Pulmonary artery endothelial cell (primary cell): ENCODE measurements at places on chromosomes 3 and 15. TPM values are rescaled to one million over a fixed set of nuclear protein-coding genes. Genes with fewer than 3 reads are reported as not detected.

The WHAMM gene
- total RNA-seq, result 3.2 and 5.8 TPM in 2 replicates

The EIF4G1 gene
- 340 and 432 TPM in 2 replicates for total RNA-seq

DNA sequence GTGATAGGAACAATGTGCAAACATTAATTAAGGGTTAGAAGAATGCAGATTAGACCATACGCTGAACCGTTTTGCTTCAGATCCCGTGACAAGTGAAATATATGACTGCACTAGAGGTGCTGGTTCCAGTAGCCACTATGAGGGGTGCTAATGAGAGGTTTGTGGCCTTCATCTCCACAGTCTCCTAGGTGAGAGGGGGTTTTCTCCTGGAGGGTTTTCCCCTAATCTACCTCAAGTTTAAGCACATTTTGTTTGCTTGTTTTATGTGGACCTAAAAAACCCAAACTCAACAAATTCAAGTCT is 13.7 kb upstream of the SHF start:
- no peak for DNase-seq

GRCh38 chr15:100055821-100056220 is 286.0 kb downstream of the ADAMTS17 start:
- DNase-seq, result no peak

GRCh38 chr15:101499863-101500713 is 10.6 kb upstream of the PCSK6 start:
- DNase-seq, result no peak

DNA sequence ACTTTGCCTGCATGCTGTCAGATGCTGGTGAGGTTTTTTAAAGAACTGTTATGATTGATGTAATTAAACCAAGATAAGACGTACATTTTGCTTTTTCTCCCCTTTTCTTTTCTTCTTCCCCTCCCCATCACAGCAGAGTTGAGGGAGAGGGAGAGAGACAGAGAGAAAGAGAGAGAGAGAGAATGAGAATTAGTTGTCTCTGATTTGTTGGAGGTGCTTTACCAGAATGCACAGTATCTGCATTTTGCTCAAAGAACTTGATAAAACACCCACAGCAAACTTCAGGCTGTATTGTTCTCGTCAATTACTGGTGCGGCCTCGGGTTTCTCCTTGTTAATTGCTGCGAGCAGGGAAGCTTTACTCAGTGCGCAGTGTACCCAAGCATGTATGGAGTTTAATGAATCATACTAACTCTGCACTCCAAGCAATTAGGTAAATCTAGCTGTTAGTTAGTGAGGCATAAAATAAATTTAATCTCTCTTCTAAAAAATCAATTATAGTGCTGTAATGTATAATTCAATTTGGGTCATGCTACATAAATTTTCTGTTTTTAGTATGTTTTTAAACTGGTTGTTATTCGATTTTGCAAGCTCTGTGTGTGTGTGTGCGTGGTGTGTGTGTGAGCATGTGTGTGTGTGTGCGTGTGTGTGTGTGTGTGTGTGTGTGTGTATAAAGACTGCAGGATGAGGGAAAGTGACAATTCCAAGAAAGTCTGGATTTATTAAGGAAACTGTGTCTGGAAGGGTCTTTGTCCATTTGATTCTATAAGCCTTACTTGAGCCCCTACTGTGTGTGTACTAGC is 273.4 kb downstream of the TLE3 start:
- no peak for DNase-seq

DNA sequence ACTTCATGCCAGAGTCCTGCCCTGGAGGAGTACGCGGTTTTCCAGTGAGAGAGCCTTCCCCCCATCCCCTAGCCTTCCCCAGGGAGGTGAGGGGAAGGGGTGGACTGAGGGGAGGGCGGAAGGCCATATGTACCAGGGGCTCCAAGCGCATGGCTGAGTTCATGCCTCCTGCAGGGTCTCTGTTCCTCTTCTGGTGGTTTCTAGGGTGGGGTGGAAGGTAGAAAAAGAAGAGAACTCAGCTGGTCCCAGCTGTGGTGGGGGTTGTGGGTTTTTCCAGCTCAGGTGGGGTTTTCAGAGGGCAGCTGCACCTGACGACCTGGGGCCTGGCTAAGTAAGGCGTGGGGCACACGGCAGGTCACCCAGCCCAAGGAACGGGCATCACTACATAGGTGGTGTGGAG is 10.7 kb upstream of the IQSEC1 start:
- no peak for DNase-seq

GRCh38 chr3:155528579-155528978 is 216.3 kb downstream of the PLCH1 start:
- DNase-seq, result no peak
